Choroid plexus epithelial cell (primary cell): ENCODE measurements at places on chromosomes 2 and 18.

DNA sequence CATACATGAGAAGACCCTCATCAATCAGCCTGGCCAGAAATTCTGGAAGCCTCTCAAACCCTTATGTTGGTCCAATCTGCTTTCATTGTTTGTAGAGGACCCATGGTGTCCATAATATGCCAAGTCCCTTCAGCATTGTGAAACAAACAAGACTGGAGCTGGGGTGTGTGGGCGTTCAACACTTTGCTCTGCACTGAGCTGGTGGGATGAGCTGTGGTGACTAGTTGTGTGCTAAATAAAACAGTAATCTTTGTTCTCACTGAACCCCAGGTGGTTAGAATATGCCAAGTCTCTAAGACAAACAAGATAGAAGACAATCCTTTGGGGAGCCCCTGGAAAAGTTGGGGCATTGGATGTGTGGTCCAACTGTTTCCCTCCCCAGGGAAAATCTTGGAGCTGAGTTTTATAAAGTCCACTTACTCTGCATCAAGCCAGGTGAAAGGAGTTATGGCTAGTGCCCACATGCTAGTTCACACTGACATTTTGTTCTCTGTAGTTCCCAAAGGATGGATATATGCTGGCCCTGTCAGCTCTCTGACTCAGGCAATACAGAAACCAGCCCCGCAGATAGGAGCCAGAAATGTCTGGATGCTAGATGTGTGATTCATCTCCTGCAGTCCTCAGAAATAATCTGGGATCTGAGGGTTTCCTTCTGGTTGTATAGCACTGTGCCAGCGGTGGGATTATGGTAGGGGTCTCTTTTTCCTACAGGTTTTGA is 260.2 kb downstream of the TMX3 start:
- DNase-seq: peak; percentile 70

- DNase-seq: no peak
These were observed 248.8 kb upstream of the CTAGE1 start for GRCh38 chr18:22666411-22666940.

GRCh38 chr18:9506046-9506792 is 30.9 kb downstream of the RALBP1 start:
- peak; percentile 50 for DNase-seq

DNA sequence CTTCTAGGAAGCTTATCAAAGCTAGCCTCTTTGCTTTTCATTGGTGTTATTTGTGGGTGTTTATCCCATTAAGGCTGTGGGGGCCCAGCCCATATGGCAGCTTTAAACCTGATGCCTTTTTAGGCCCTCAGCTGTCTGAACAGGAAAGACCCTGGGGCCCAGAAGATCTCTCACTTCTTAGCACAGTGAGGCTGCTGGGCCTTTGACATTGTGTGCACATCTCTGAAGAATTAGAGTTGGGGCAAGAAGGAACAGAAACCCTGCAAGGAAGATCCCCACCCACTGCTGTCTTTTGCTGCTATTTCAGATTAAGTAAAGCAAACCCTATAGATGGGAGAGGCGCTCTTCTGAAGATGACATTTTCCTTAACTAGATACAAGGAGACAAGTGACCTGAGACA is 250.0 kb downstream of the SMAD2 start:
- no peak for DNase-seq

GRCh38 chr2:104850361-104851290 is 3.3 kb upstream of the POU3F3 start:
- no peak for DNase-seq

DNA sequence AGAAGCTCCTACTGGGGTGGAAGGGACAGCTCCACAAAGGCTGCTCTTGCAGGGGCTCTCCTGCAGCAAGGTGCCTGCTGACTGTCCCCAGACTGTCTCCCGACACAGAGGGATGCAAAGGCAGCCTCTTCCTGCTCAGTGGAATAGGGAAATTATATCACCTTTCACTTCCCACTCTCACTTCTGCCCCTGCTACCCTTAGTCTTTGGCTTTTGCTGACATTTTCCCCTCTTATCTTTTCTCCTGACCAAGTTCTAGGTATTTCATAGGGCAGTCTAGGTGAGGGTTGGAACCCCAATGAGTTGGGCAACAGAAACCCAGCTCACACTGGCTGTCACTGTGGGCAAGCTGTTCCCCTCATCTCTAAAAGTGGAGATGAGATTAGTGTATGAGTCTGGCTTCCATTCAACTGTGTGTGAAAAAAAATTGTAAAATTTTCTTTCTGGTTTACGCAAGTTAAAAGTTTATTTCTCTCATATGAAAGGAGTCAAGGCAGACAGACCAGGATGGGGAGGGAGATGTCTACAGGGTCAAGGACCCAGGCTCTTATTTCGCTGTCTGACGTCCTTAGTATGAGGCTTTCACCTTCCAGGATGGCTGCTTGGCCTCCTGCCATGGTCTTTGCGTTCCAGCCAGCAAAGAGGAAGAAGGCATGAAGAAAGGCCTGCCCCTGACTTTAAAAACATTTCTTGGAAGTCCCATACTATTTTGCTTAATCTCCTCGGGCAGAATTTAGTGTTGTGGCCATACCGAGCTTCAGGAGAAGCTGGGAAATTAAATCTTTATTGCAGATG is 7.5 kb upstream of the MOCOS start:
- DNase-seq: peak; percentile 98

GRCh38 chr2:70557171-70557838 is 3.7 kb upstream of the TGFA start:
- no peak for DNase-seq
